ENCODE measurements at places on chromosomes 12 and 14.

DNA sequence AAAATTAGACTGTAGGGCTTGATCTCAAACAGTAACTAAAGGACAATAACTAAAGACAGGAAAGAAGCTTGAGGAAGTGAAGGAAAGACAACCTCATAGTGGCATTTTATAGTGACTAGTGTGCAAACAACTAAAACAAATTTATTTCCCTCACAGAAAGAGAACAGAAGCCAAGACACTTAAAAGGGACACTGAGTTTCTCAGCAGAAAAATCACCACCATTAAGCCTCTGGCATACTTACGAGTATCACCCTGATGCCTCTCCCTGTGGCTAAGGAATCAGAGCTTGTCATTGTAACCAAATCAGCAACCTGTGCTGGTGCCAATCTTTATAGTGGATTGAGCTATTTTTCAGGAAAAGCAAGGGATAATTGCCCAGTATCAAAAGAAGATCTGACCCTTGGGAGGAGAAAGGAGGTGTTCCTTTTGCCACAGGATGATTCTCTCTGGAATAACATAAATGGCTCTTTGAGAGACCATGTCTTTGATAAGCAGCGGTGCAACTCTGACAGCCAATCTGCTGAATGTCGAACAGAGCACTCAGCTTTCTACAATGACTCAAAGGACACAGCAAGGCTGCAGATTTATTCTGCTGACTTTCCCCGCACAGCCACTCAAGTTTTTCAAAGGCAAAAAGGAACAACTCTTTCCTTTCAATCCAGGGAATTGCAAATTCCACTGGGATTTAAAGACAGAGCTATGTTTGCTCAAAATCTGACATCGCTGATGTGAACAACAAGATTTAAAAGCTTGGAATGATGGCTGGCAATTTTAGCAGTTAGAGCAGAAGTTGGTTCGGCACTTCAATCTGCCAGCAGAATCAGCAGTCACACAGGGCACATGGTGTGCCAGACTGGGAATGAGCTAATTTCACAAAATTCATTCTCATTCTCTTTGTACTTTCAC lies 34.6 kb downstream of the ATF7 start:
- DNase-seq = no peak

GRCh38 chr12:16955083-16955657 lies 349.2 kb upstream of the LMO3 start:
- DNase-seq = no peak

GRCh38 chr14:72709916-72710611 lies 183.8 kb downstream of the DPF3 start:
- no peak for DNase-seq

- DNase-seq = no peak
Measured at GRCh38 chr12:122995503-122996187, 15.2 kb downstream of the ARL6IP4 start.

DNA sequence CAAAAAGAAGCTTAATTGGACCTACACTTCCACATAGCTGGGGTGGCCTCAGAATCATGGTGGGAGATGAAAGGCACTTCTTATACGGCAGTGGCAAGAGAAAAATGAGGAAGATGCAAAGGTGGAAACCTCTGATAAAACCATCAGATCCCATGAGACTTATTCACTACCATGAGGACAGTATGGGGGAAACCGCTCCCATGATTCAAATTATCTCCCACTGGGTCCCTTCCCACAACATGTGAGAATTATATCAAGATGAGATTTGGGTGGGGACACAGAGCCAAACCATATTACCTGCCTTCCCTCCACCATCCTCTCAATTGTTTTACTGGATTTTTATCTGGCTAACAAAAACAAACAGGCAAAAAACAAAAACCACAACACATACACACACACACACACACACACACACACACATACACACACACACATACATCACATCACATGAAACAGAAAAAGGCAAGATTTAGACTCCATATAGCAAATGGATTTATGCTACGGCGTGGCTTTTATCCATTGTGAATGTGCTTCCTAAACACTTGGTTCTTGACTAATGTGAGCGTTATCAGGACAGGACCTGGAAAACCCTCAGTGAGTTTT lies 66.7 kb downstream of the ZFP36L1 start:
- DNase-seq = no peak

DNA sequence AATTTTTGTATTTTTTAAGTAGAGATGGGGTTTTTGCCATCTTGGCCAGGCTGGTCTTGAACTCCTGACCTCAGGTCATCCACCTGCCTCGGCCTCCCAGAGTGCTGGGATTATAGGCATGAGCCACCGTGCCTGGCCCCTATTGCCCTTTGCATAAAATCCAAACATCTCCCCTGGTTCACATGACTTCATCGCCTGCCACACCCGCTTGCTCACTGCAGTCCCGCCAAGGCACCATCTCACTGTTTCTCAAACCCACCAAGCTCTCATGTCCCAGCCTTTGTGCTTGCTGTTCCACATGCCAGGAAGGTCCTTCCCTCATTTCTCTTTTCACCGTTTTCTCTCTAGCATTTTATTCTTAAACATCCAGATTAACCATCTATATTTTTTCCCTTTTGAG lies 9.7 kb downstream of the RHOF start:
- no peak for DNase-seq

DNA sequence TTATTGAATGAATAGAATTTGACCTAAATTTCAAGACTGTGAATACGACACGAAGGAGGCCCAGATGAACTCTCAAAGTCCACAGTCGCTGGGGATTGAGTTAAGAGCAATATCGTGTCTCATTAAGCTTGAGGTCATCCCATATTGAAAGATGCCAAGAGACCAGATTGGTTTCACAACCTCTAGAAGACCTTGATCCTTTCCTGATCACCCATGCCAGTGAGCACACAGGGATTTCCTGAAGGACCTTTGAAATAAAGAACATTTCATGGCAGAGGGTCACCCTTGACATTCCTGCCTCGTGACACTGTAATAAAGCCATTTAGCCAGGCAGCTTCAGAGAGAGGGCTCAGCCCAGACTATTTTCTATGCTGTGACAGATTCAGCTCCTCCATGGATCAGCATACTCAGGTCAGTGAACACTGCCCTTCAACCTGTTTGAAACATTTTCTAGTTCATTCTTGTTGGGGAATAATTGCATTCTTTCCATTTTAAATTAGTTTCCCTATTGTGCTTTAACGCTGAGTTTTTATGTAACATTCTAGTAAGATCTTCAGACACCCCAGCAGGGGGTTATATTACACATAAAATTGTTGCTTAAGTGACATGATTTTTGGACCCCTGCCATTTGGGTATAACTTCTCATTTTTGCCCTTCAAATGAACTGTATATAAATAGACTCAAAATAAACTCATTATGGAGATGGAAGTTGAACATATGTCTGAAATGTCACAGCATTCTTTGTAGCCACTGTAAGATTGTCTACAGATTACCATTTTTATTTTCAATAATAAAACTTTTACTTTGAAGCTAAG lies 213.2 kb downstream of the C12orf50 start:
- DNase-seq = no peak

- DNase-seq = peak; percentile 29
Measured at GRCh38 chr14:77303417-77304156, 17.1 kb downstream of the POMT2 start.

GRCh38 chr14:106843386-106843785 lies 1317.0 kb downstream of the TMEM121 start:
- no peak for DNase-seq

- no peak for DNase-seq
Measured at GRCh38 chr14:69355607-69356281, 42.4 kb downstream of the ERH start.

DNA sequence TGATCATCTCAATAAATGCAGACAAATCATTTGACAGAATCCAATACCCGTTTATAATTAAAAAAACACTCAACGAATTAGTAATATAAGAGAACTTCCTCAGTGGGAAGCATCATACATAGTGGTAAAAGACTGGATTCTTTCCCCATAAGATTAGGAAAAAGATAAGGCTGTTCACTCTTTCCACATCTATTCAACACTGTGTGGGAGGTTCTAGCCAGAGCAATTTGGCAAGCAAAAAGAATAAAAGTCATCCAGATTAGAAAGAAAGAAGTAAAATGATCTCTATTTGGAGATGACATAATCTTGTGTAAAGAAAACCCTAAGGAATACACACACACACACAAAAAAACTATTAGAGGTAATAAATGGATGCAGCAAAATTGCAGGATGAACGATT lies 38.4 kb downstream of the YEATS4 start:
- no peak for DNase-seq

- DNase-seq = no peak
Measured at GRCh38 chr12:94144781-94145180, 3.6 kb upstream of the PLXNC1 start.

DNA sequence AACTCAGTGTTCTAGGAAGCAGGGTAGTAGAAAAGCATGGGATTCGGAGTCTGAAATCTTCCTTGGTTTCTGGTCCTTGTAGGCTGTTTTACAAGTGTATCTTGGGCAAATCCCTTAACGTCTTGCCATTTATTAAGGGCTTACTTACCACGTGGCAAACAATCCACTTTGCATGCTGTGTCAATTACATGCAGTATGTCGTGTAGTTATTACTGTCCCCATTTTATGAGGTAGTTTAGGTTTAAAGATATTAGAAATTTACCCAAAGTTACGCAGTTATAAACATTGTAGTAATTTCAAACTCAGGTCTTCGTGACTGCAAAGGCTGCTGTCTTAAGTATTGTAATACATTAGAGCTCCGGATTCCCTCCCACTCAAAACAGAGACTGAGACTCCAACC lies 1.5 kb upstream of the NOVA1 start:
- DNase-seq = no peak

- no peak for DNase-seq
Measured at GRCh38 chr12:98007963-98008362, 507.4 kb upstream of the TMPO start.

DNA sequence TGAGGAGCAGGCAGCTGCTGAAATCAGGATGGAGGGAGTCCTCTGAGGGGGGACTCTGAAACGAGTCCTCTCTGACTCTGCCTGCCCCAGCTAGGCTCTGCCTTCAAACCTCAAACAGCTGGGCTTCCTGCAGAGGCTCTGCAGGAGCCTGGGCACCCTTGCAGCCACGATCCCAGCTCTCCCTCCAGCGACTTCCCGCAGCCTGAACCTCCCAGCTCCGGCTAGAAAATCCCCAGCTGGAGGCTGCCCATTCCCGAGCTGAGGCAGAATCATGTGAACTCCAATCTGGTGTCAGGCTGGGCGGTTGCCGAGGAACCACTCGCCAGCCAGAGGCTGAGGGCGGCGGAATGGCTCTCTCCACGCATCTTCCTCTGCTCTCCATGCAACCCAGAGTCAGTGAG lies at the start of gene GPR68:
GPR68 (minus strand) TSS at position 204 of the 401 bp plus-strand sequence. CDS start 9,654 bp downstream, outside the sequence.
- peak; percentile 32 for DNase-seq

DNA sequence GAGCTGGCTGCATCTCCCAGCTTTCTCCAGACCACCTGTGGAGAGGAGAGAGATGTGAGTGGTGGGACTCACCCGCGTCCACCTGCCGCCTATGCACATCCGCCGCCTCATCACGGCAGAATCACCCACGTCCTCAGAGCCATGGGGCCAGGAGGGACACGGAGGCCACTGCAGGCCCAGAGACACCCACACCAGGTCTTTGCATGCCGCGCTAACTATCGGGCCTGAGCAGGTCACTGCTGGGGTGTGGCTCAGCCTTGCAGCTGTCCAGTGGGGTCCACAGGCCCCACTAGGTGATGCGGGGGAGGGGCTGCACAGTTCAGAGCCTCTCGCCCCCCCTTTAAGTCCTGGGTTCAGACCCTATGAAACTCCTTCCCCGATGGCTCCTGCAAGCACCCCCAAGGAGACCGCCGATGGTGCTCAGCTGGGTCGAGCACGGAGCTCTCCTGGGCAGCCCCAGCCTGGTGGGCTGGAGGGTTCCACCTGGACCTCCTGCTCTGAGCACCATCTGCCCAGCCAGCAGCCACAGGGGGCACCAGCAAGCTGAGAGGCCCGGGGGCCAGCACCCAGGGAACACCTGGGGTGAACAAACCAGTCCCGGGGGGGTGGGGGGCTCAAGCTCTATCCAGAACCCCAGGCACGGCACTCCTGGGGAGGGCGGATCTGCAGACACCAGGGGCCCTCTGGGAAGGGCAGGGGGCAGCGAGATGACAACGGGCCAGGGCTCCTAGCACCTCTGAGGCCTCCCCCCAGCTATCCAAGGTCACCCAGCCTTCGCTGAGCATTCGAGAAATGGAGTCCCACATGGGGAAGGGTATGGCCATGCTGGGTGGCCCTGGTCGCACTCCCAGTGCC lies 34.3 kb downstream of the CCNK start:
- no peak for DNase-seq

DNA sequence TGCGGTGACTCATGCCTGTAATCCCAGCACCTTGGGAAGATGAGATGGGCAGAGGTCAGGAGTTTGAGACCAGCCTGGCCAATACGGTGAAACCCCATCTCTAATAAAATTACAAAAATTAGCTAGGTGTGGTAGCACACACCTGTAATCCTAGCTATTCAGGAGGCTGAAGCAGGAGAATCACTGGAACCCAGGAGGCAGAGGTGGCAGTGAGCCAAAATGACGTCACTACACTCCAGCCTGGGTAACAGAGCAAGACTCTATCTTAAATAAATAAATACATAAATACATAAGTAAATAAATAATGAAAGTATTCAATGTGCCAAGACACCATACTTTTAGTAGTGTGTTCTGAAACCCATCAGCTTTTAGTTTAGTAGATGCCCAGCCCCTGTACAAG lies 308.1 kb upstream of the FLRT2 start:
- no peak for DNase-seq

GRCh38 chr12:116074686-116075085 lies 202.8 kb downstream of the MED13L start:
- no peak for DNase-seq

- DNase-seq = no peak
Measured at GRCh38 chr12:104171785-104172569, 34.0 kb upstream of the NFYB start.

- DNase-seq = no peak
Measured at GRCh38 chr12:88733008-88733407, 152.7 kb upstream of the KITLG start.

DNA sequence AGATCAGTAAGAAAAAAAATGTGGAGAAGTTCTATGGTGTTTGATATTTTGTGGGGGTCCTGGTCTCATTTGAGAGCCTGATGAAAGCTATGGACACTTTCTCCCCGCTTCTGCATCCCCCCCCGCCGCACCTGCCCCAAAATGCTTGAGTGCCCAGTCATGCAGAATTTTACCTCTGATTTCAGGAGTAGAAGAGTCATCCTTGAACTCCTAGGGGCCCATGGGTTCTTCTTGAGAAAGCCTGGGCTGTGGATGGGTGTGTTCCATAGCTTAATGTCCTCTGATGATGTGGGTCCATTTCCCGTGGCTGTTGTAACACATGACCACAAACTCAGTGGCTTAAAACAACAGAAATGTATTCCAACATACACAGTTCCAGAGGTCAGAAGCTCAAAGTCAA lies 248.8 kb upstream of the PWP1 start:
- no peak for DNase-seq

GRCh38 chr14:95467232-95467631 lies 49.2 kb downstream of the SYNE3 start:
- no peak for DNase-seq

- DNase-seq = no peak
Measured at GRCh38 chr14:22883173-22883976, at the start of gene REM2. Gene REM2, plus strand, starts transcription at chr14:22883222. Its CDS starts 66 bp downstream, at chr14:22883288.

Data from NCI-H774 (cell line).